Esophagus mucosa (tissue), 1 donor: ENCODE measurements at places on chromosomes 4 and X. TPM values are rescaled to one million over a fixed set of nuclear protein-coding genes. Genes with fewer than 3 reads are reported as not detected.

DNA sequence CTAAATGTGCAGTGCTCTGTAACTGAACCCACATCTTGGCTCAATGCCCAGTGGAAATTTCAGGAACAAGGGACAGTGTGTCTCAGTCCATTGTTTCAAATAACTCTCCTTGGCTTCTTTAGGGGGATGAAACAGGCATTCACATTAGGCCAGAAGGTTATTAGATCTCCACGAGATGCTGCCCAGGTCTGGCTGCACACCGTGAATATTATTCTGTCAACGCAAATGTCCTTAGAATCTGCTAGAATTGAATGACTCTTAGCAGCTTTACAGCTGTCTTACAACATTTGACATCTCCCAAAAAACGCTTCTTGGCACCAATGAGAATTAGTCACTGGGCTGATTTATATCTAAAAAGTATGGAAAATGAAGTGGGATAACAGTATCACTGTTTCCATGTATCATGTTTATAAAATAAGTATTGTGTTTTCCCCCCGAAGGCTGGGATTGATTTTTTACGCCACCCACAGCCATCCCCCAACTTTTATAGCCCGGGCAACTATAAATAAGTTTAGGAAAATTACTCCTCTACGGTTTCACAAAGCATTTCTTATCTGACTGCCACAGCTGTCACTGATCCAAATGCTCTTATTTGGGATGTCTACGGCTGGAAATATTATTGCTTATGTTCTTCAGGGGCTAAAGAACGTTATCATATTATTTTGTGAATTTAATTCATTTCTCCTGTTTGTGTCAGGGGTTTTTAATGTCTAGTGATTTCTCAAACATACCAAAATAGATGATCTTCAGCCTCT is 559.7 kb upstream of the FAT1 start:
- no peak for ATAC-seq

- no peak for ATAC-seq
Observed at GRCh38 chr4:73139991-73140390, 70.5 kb upstream of the COX18 start.

DNA sequence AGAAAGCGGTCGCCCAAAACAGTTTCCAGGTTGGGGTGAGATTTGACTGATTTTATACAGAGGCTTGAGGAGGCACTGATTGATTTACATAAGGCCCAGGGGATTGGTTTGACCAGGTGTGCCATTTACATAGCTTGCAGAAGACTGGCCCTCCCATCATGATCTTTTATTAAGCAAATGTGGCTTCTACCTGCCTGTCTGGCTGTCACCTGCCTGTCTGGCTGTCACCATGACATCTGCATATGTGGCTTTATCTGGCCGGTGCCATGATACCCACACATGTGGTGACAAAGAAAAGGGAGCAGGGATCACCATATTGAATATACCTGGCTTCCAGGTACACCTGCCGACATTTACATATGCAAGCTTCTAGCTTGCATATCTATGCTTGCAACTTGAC is 17.0 kb upstream of the CDS1 start:
- ATAC-seq = no peak

DNA sequence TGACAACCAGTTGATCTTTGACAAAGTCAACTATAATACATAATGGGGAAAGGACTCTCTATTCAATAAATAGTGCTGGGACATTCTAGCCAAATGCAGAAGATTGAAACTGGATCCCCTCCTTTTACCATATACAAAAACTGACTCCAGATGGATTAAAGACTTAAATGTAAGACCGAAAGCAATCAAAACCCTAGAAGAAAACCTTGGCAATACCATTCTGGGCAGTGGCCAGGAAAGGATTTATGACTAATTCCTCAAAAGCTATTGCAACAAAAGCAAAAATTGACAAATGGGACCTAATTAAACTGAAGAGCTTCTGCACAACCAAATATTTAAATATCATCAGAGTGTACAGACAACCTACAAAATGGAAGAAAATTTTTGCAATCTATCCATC is 185.1 kb downstream of the NPNT start:
- ATAC-seq = peak; percentile 11

- peak; percentile 3 for ATAC-seq
Observed at GRCh38 chrX:153934148-153934761, 582 bp downstream of the NAA10 start.

Gene NLGN3
- total RNA-seq = 0.08 TPM

Gene GCNA
- total RNA-seq = 0.68 TPM

Gene SATL1
- not detected for total RNA-seq

Gene DNAAF6
- not detected for total RNA-seq
